SJSA1 (cell line): ENCODE measurements at places on chromosomes 4 and X. TPM values are rescaled to one million over a fixed set of nuclear protein-coding genes. Genes with fewer than 3 reads are reported as not detected.
A peak's percentile ranks its signal among the peaks of the same experiment; 100 is the strongest.

Gene CENPVL1
- total RNA-seq, result not detected in 2 replicates

DNA sequence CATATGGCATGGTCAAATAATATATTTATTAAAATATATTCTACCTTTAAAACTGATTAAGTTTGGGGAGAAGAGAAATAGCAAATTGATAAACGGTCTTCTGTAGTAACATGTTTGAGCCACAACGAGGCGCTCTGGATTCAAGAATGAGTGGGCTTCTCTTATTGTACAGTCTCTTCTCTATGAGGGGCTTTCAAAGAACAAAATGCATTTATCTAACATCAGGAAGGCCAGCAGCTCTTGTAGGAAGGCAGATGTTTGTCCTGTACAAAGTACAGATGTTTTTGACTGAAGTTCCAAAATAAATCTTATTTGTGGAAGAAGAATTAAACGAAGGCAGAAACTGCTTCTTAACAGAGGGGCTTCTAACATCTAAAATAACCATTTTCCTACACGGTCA lies 153.6 kb downstream of the RASL11B start:
- DNase-seq, result peak; percentile 48

- no peak for DNase-seq
Measured at GRCh38 chrX:148984238-148984637, 483.8 kb downstream of the AFF2 start.

- DNase-seq, result no peak
Measured at GRCh38 chrX:107766470-107767150, 9.0 kb downstream of the TSC22D3 start.

- DNase-seq, result no peak
Measured at GRCh38 chrX:106670631-106671030, 55.9 kb upstream of the RNF128 start.

GRCh38 chrX:84358271-84358670 lies 144.0 kb downstream of the HDX start:
- no peak for DNase-seq

DNA sequence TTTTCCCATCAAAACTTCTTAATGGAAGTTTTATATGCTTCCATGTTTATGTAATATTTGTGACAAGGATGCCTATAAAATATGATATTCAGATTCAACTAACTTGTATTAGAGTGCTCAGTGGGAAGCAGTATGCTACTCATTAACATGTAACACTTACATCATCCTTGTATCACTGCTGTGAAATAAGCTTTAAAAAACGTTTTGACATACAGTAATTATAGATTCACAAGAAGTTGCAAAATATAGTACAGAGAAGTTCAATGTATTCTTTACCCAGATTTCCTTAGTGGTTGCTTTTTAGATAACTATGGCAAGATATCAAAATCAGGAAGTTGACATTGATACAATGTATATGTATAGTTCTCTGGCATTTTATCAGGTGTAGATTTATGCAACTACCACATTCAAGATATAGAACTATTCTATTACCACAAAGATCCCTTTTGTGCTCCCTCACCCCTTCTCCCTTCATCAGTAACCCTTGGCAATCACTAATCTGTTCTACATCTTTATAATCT lies 56.3 kb downstream of the DTHD1 start:
- no peak for DNase-seq
